ENCODE measurements at places on chromosomes 6 and 20.

DNA sequence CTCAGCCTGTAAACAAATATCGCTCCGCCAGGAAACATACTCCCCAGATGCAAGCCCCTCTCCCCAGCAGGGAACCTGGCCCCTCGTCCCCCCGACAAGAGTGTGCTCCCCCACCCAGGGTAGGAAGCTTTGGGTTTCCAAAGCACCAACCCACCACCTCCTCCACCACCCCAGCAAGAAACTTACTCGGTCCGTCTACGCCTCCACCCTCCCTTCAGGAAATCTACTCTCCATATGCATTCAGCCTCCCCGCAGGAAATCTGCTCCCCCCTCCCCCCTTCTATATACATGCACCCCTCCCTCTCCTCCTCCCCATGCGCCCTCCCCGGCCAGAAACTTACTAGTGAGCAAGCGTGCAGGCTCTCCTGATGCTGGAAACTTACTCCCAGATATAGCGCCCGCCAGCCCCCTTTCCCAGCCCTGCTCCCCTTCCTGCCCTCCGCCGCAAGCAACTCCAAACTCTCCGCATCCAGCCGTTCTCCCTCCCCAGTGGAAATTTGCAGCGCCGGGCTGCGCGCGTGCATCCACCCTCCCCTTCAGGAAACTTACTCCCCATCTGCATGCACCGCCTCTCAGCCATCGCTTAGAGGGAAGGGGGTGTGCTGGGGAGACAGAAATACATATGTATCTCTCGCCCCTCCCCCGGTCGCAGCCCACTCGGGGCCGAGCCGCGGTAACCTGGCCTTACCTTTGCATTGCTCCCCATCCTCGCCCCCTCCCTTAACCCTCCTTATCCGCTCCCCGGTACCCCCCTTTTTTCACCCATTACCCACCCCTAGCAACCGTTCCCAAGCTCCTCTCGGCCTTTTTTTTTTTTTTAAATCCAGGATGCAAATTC lies at the start of gene TRERF1:
TSS of gene TRERF1 (minus strand) at position 594 of the 838 bp plus-strand sequence. CDS start 182,336 bp downstream, outside the sequence.
- no peak for DNase-seq

GRCh38 chr6:31687860-31688693 lies 7.2 kb upstream of the LY6G5C start:
- no peak for DNase-seq

GRCh38 chr20:16490696-16491095 lies 82.6 kb downstream of the KIF16B start:
- DNase-seq = no peak

- no peak for DNase-seq
These were observed 453.3 kb downstream of the C6orf118 start for GRCh38 chr6:164856138-164856537.

DNA sequence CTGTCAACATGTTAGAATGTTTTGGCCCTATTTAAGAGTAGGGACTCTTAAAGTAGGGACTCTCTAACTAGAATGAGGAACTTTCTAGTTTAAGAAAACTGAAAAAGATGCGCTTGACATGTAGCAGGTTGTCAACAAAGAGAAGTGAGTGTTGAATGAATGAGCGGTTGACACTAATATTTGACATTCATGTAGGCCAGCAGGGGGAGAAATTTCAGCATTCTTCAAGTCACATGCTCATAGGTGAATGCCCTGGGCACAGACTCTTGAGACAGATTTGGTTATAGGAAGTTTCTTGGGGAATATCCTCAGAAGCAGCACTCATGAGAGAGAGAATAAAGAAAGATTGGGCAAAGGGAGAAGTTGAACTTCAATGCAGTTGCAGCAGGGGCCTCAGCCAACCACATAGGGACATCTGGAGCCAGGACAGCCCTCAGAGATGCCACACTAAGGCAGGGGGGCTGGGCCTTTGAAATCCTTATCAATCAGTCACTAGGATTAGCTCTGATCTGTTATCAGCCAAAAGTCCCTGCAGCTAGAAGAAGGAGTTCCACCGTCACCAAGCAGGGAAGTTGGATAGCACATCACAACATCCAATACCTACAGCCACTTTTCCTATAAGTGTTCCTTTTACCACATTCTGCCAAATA lies 145.1 kb upstream of the FKBP1C start:
- DNase-seq = no peak

- no peak for DNase-seq
These were observed 43.5 kb upstream of the SLCO4A1 start for GRCh38 chr20:62598761-62599194.

GRCh38 chr20:2768632-2769015 lies 31.8 kb downstream of the CPXM1 start:
- DNase-seq = no peak

DNA sequence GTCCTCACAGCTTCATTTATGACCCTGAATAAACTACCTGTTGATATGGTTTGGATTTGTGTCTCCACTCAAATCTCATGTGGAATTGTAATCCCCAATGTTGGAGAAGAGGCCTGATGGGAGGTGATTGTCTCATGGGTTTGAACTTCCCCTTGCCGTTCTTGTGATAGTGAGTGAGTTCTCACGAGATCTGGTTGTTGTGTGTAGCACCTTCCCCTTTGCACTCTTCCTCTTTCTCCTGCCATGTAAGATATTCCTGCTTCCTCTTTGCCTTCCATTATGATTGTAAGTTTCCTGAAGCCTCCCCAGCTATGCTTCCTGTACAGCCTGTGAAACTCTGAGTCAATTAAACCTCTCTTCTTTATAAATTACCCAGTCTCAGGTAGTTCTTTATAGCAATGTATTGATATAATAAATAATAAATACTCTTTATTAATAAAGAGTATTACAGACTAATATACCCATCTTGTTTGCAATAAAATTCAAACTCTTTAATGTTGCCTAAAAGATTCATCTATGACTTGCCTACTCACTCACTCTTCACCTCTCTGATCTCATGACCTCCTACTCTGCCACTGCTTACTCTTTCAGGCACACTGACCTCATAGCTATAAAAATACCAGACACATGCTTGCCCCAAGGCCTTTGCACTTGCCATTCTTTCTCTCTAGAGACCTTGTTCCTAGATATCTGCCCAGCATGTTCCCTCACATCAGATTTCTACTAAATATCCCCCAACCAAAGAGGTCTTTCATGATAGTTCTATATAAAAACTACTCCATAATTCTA lies 256.4 kb upstream of the MARCKS start:
- DNase-seq = no peak

GRCh38 chr6:132932588-132932987 lies 118.2 kb downstream of the RPS12 start:
- DNase-seq = no peak

DNA sequence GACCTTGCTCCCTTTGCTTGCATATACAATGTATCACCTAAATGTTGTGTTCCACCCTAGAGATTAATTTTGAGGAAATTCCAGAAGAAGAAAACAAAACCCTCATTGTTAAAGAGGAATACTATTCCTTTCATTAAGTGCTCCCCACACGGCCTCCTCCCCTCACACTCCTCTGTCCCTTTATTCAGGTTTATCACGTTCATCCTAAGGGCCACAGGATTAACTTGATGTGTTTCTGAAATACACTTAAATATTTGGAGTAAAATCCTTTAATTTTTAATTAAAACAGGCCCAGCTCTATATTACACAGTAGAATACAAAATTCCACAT lies 89.4 kb upstream of the MRPS10 start:
- DNase-seq = no peak

GRCh38 chr6:100353276-100354015 lies 111.3 kb downstream of the SIM1 start:
- DNase-seq = no peak

DNA sequence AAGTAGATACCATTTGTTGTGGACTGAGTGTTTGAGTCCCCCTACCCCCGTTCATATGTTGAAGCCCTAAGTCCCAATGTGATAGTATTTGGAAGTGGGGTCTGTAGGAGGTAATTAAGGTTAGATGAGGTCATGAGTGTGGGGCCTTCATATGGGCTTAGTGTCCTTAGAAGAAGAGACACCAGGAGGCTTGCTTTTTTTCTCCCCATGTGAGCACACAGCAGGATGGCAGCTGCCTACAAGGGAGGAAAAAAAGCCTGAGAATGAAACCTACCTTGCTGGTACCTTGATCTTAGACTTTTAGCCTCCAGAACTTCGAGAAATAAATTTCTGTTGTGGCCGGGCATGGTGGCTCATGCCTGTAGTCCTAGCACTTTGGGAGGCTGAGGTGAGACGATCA lies 67.9 kb upstream of the TULP4 start:
- no peak for DNase-seq

GRCh38 chr6:97086781-97087180 lies 162.3 kb downstream of the KLHL32 start:
- no peak for DNase-seq

DNA sequence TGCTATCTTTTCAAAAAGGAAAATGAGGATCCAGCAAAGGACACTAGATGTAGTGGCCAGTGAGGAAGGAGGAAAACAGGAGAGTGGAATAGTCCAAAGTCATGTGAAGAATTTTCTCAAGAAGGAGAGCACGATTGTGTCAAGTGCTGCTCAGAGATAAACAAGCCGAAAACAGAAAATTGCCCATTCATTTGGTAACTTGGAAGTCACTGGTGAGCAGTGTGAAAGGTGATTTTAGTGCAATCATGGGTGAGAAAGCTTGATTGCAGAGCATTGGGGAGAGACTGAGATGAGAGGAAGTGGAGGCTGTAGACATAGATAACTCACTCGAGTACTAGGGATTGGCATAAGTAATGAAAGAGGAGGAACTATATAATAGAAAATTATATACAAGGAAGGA lies 26.0 kb upstream of the PRDM1 start:
- DNase-seq = no peak

DNA sequence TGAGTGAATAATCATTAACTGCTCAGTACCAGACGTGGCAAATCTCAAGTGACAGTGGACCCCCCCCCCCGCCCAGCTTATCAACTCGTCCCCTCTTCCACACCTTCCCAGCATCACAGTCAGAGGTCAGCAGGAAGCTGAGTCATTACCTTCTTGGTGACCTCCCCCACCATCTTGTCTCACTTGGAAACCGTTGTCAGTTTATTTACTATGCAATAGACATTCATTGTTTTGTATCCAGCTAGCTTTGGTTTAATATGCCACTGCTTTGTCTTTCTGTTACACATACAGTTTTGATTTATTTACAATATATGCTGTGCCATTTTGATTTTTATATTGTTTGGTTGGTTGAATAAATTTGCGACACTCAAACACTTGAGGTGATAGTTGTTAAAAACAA lies 158.1 kb downstream of the QKI start:
- no peak for DNase-seq

GRCh38 chr6:106300944-106301343 lies 24.6 kb downstream of the ATG5 start:
- no peak for DNase-seq

GRCh38 chr20:63049191-63049518 lies 42.4 kb upstream of the BHLHE23 start:
- no peak for DNase-seq

DNA sequence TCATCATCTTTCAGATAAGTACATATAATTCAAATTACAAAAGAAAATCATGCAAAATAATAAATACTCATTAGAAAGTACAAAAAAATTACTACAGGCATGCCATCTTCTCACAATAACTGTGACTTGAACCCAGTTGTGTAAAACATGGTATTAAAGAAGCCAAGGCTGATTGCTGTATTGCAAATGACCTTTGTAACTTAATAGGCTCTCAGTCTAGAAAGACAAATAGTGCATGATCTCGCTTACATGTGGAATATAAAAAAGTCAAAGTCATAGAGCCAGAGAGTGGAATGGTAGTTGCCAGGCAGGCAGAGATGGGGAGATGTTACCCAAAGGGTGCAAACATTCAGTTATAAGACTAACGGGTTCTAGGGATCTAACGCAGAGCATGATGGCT lies 626.1 kb downstream of the COL12A1 start:
- no peak for DNase-seq

DNA sequence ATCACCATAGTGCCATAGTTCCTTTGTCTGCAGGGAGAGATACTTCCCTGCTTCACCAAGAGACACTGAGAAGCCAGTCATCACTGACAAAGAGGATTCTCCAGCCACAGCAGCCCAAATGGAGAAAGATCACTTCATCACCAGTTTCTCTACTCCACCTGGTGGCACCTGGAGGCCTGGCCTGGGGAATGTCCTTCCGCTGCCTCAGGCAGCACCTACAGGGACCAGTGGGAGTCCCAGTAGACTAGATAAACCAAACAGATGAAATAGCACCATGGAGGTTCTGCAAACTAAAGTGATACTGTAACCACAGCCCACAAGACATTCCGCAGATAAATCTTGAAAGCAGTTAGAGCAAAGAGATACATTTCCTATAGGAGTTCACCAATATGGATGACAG lies 266.5 kb downstream of the C6orf118 start:
- DNase-seq = no peak

DNA sequence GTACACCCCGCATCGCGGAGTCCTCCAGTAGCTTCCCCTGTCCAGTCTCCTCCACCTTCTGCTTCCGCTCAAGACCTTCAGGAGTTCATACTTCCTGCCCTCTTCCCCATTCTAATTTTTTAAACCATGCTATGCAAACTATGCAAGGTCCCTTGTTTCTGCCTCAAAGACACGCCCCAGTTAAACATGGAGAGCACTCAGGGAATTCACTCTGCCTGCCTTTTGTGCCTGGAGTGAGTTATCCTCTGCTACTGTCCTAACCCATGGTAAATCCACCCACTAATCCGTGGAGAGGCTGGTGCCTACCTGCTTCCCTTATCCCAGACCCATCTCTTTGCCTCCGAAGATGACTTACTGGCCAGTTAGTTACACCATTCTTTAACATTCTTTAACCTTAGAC lies 473.7 kb upstream of the JARID2 start:
- no peak for DNase-seq

DNA sequence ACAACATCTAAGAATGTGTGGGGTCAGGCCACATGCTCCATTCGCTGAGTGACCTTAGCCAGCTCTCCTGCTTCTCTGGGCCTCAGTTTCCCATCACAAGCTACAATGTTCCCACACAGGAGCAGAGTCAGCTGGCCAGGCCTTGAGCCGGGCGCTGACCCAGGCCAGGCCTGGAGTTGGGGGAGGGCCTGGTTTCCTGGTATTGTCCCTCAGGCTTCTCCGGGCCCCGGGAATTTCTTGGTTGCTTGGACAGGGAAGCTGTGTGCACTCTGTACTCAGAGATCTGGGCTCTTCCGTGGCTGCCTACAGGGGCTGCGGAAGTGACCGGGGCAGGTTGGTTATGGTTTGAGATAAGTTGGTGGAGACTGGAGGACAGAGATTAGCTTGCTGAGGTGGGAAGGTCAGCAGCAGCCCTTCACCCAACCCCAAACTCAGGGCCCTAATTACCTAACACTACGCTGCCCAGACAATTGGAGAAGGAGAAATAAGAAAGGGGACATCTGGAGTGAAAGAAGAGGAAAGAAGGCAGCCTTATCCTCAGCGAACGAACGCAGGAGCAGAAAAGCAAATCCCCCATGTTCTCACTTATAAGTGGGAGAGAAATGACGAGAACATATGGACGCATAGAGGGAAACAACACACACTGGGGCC lies 6.2 kb downstream of the TGM2 start:
- peak; percentile 96 for DNase-seq

- no peak for DNase-seq
These were observed 719.1 kb downstream of the CD109 start for GRCh38 chr6:74415056-74415455.

- DNase-seq = no peak
These were observed 15.8 kb downstream of the ADNP start for GRCh38 chr20:50915424-50915823.
